Right ventricle myocardium superior (tissue), 1 donor: ENCODE measurements at places on chromosomes 16 and 17. TPM values are rescaled to one million over a fixed set of nuclear protein-coding genes. Genes with fewer than 3 reads are reported as not detected.

MT3 gene
- 3.5 TPM for total RNA-seq

TPSG1 gene
- total RNA-seq = 0.19 TPM

ITFG1 gene
- 54.1 TPM for total RNA-seq

ODAD4 gene
- total RNA-seq = 0.75 TPM

KRTAP4-11 gene
- not detected for total RNA-seq

GDPD1 gene
- 2.1 TPM for total RNA-seq

NPIPA1 gene
- 38.1 TPM for total RNA-seq

CIBAR2 gene
- total RNA-seq = not detected

LRRC46 gene
- 0.19 TPM for total RNA-seq

NPB gene
- 0.24 TPM for total RNA-seq

RUSF1 gene
- 20.1 TPM for total RNA-seq

RHOT1 gene
- total RNA-seq = 61.0 TPM

MFAP4 gene
- 42.9 TPM for total RNA-seq

KRTAP2-2 gene
- not detected for total RNA-seq

SLC52A1 gene
- total RNA-seq = not detected

COX6A2 gene
- total RNA-seq = 1,514 TPM

SPHK1 gene
- 2.0 TPM for total RNA-seq

HOXB6 gene
- total RNA-seq = 0.78 TPM

CBX8 gene
- 6.2 TPM for total RNA-seq

AANAT gene
- not detected for total RNA-seq
